ENCODE measurements at places on chromosomes 4 and X.

GRCh38 chr4:74631338-74631737 lies 163.0 kb downstream of the BTC start:
- no peak for DNase-seq

- DNase-seq = peak; percentile 2
Measured at GRCh38 chr4:160848901-160849760, 1314.7 kb downstream of the FSTL5 start.

DNA sequence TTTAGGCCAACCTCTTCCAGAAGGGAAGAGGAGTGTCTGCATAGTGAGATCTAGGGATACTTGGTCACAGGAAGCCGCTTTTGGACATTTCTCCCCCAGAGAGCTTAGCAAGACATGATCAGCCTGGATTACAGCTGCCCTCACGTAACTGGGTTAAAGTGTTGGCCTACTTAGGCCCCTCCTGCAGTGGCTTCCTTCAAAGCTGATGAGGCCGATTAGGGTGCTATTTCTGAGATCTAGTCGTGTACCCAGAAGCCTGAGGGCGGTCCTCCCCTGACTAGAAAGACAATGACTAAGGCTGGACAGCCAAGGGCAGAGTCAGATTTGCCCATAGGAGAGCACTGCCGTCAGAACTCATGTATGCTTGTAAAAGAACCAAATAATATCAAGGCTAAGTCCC lies 135.0 kb downstream of the AMMECR1 start:
- DNase-seq = no peak

DNA sequence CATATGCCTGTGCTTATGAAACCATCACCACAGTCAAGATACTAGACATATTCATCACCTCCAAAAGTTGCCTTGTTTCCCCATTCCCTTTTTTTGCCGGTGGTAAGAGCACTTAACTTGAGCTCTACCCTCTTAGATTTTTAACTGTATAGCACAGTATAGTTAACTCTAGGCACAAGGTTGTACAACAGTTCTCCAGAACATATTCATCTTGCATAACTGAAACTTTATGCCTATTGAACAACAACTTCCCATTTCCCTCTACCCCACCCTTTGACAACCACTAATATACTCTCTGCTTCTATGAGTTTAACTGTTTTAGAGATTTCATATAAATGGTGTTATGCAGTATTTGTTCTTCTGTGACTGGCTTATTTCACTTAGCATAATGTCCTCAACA lies 119.3 kb downstream of the ASB9 start:
- no peak for DNase-seq

- no peak for DNase-seq
Measured at GRCh38 chr4:151297170-151297569, 20.2 kb downstream of the PRSS48 start.

DNA sequence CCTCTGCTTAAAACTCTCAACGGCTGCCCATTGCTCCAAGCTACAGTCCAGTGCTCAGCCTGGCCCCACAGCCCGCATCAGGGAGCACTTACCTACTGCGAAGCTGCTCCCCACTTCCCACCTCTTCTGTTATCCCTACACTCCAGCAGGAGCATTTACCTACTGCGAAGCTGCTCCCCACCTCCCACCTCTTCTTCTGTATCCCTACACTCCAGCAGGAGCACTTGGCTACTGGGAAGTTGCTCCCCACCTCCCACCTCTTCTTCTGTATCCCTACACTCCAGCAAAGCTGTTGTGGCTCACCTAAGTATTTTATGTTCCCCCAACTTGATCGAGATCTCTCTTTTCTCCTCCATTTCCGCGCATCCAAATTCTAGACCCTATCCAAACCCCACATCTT lies 563.3 kb upstream of the ZFP42 start:
- no peak for DNase-seq

GRCh38 chr4:108717386-108717785 lies 45.5 kb downstream of the ETNPPL start:
- DNase-seq = no peak

GRCh38 chr4:41207291-41207831 lies 7.0 kb downstream of the APBB2 start:
- DNase-seq = no peak

DNA sequence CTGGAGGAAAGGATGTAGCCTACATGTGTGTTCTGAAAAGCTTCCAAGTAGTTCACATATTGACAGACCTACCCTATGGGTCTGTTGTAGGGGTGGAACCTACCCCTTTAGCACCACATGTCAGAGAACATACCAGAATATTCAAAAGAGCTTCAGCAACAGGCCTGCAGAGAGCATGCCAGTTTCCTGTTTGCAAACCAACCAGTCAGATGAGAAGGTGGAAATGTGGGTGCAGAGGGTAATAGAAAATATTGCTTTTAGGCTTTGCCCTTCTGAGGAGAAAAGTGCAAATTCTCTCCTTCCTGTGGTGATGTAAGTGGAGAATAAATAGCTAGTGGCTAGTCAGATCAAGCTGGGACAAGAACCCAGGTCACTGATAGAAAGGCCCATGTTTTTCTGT lies 16.4 kb downstream of the INTS6L start:
- no peak for DNase-seq
